ENCODE measurements at places on chromosomes 5 and 9. TPM values are rescaled to one million over a fixed set of nuclear protein-coding genes. Genes with fewer than 3 reads are reported as not detected.
A peak's percentile ranks its signal among the peaks of the same experiment; 100 is the strongest.

DNA sequence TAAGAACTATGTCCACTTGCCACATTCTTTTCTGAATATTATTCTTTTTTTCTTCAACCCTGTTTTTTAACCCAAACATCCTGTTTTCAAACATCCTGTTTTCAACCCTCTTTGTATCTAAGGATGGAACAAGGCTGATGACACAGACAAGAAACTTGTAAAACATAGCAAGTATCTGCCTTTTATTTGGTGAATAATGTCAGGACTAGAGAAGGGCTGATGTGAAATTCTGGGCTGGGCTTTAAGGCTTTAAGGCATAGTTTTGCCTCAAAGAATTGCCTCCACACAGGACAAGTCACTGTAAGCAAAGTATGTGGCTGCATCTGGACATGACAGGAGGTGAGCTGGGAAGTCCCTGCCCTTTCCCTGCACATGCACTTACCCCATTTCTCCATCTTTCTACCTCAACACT is 42.5 kb upstream of the RIC1 start:
- H3K4me1 ChIP-seq: peaks cover 31% of the 10 kb centered on the region
- H3K4me3 ChIP-seq: no peak overlapping the region
- no peak overlapping the region for H3K27ac ChIP-seq
- no peak for DNase-seq

DNA sequence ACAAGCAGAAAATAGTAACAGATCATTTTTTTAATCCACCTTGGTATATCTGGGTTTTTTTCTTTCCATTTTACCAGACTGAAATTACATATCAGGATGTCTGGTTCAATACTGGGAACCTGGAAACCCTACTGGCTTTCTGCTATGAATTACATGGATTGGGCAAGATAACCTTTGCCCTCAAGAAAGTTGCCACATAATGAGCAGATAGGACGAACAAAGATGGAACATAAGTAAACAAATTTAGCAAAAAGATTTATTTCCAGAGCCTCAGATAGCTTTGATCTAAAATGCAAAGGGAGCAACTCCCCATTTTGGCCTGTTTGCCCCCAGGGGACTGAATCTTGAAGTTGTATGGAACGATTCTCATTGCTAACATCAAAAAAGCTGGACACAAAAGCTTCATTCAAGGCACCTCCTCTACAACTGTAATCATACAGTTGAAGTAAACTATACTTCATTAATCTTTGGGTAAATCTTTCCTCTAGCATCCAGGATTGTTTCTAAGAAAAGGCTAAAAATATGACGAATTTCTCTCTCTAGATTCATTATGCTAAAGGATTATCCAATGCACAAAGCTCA is 131.6 kb upstream of the PTGER4 start:
- H3K4me1 ChIP-seq: no peaks in the 10 kb centered on the region
- no peak overlapping the region for H3K4me3 ChIP-seq
- no peak overlapping the region for H3K27ac ChIP-seq

ANKRD31 gene
- total RNA-seq: 0.66 TPM

DNA sequence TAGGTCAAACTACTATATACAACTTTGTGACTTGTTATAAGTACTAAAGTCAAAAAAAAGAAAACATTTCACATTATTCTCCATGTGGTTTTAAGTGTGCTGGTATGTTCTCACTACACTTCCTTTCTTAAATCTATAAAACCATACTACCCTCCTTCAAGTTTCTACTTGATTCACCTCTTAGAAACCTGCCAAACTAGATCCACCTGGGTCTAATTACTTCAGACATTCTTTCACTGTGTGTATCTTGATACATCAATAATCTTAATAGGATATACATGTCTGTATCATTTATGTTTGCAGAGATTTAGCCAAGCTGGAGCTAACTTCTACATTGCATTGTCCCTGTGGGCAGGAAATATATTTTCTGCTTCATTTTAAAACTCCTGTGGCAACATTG is 1012.6 kb downstream of the EFNA5 start:
- no peak for DNase-seq
- no peak overlapping the region for H3K4me3 ChIP-seq
- H3K4me1 ChIP-seq: no peaks in the 10 kb centered on the region

DNA sequence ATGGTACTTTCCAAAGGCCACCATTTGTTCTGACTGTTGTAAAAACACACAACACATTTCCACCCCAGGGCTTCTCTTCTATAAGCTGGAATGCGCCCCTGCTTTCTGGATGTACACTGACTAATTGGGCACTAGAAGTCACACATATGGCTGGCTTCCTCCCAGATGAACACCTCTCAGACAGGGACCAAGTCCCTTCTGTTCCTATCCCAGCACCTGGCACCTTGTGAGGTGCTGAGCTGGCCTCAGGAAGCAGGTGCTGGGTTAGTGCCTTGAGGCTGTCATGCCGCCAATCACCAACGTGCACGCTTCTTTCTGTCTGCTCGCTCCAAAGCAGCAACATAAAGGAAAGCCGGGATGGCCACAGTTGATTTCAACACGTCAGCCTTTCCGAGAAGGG is 93.2 kb downstream of the FSTL4 start:
- H3K27ac ChIP-seq: no peak overlapping the region
- no peak overlapping the region for H3K4me3 ChIP-seq
- no peaks in the 10 kb centered on the region for H3K4me1 ChIP-seq
- no peaks in the 10 kb centered on the region for H3K36me3 ChIP-seq

GRCh38 chr9:32832346-32832745 is 49.0 kb downstream of the TMEM215 start:
- DNase-seq: no peak
- no peak overlapping the region for H3K4me3 ChIP-seq
- H3K27me3 ChIP-seq: no peaks in the 10 kb centered on the region
- H3K4me1 ChIP-seq: no peaks in the 10 kb centered on the region
- H3K27ac ChIP-seq: no peak overlapping the region

DNA sequence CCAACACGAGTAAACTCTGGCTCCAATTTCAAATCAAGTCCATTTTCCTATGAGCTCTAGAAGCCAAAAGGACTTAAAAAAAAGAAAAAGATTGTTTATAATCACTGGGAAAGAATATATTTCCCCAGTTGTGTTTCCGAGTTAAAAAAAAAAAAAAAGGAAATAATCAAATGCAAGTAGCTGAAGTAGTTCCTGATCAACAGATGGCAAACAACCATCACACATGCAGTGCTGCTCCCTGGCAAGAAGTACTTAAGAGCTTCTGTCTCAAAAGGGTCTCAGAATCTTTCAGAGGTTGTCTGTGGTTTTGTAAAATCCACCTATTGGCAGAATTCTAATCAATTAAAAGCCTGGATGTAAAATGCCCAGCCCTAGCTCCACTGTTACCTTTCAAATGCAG is 387.9 kb downstream of the RAB3C start:
- no peak overlapping the region for H3K27ac ChIP-seq
- H3K36me3 ChIP-seq: peaks cover 17% of the 10 kb centered on the region
- no peak overlapping the region for H3K4me3 ChIP-seq
- no peaks in the 10 kb centered on the region for H3K4me1 ChIP-seq
- no peaks in the 10 kb centered on the region for H3K27me3 ChIP-seq

DNA sequence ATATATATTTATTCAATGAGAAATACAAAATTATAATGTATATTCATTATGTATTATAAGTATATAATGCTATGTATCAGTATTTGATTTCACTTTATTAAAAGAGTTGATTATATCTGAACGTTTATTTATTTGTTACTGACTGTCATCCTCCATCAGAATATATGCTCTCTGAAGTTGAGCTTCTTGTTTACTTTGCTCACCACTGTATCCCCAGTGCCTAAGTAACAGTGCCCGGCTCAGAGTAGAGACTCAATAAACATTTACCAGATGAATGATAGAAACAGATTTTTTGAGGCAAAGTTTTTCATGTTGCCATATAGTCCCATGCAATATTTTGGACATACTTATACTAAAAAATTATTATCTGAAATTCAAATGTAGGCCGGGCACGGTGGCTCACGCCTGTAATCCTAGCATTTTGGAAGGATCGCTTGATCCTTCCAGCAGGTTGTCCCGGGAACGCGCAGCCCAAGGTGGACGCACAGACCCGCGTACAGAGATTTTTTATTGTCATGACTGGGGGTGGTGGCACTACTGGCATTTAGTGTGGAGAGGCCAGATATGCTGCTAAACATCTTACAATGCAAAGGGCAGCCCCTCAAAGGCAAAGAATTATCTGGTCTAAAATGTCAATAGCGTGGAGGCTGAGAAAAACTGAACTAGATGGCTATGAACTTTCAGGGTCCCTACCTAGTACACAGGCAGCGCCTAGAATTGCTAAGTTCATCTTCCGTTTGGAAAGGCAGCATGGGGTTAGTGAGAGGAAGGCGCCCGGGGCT is 761 bp upstream of the DNAJC25 start:
- peaks cover 20% of the 10 kb centered on the region for H3K4me1 ChIP-seq
- H3K27ac ChIP-seq: peak overlapping the region; percentile 71
- DNase-seq: no peak

IL31RA gene
- not detected for total RNA-seq

DNA sequence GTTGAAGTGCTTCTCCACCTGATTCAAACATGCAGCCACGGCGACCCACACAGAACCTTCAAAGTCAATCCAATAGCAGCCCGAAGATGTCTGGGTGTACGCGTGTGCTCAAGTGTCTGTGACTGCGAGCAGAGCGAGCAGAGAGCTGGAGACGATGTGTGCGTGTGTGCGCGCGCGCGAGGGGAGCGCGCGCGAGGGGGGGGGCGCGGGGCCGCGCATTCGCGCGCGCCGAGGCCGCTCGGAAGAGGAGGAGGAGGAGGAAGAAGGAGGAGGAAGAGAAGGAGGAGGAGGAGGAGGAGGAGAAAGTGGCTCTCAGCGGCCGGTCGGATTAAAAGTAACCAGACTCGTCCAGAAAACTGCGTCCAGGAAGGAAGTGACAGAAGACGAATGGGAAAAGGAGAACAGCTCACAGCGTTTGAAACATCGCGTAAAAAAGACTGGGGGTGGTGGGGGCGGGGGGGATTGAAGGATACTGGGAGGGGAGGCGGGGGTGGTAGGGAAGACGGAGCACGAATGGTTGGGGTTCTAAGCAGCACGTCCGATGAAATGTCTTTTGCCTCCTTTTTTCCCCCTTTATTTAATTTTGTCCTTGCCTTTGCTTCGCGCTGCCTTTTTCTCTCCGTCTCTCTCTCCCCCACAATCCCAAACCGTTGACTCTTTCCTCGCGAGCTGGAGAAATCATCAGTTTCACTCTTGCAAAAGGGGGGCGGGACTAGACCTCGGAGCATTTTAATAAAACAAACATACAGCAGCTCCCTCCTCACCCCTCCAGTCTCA is at the start of gene MEF2C:
TSS of gene MEF2C (minus strand) at position 126 of the 777 bp plus-strand sequence. CDS start 59,396 bp downstream, outside the sequence.
- H3K27me3 ChIP-seq: no peaks in the 10 kb centered on the region
- H3K4me3 ChIP-seq: peak within 1 kb of the TSS; percentile 23
- H3K27ac ChIP-seq: peak within 1 kb of the TSS; percentile 57
- H3K4me1 ChIP-seq: no peaks in the 10 kb centered on the region
- DNase-seq: no peak
- no peaks in the 10 kb centered on the region for H3K36me3 ChIP-seq

GRCh38 chr9:99919930-99920329 is 13.5 kb downstream of the STX17 start:
- H3K27me3 ChIP-seq: no peaks in the 10 kb centered on the region
- DNase-seq: no peak
- H3K4me1 ChIP-seq: peaks cover 5% of the 10 kb centered on the region
- H3K4me3 ChIP-seq: no peak overlapping the region
- H3K27ac ChIP-seq: no peak overlapping the region
- peaks cover 15% of the 10 kb centered on the region for H3K36me3 ChIP-seq

APC gene
- total RNA-seq: 24.0 TPM

- no peak for DNase-seq
- H3K4me1 ChIP-seq: peaks cover 48% of the 10 kb centered on the region
- no peaks in the 10 kb centered on the region for H3K27me3 ChIP-seq
- H3K4me3 ChIP-seq: peak overlapping the region; percentile 84
- no peaks in the 10 kb centered on the region for H3K36me3 ChIP-seq
- H3K27ac ChIP-seq: peak overlapping the region; percentile 93
Observed at GRCh38 chr5:140109018-140109758, 4.7 kb upstream of the PURA start.

DNA sequence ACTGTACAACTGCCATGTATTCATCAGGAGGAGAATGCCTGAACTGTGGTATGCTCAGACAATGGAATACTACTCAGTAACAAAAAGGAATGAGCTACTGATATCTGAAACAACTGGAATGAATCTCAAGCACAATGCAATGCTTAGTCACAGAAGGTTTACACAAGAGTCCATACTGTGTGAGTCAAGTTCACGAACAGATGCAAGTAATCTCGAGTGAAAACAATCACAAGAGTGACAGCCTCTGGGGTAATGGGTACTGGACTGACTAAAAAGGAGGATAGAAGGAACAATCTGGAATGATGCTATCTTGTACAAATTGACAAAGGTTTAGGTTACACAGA is 19.5 kb upstream of the GOLGA1 start:
- H3K27me3 ChIP-seq: no peaks in the 10 kb centered on the region
- H3K4me3 ChIP-seq: no peak overlapping the region
- H3K27ac ChIP-seq: no peak overlapping the region
- no peaks in the 10 kb centered on the region for H3K36me3 ChIP-seq
- peaks cover 18% of the 10 kb centered on the region for H3K4me1 ChIP-seq

CEL gene
- 1.1 TPM for total RNA-seq

MARCOL gene
- not detected for total RNA-seq

FCN1 gene
- total RNA-seq: 2.3 TPM

- peaks cover 18% of the 10 kb centered on the region for H3K4me1 ChIP-seq
- no peaks in the 10 kb centered on the region for H3K36me3 ChIP-seq
- peak overlapping the region; percentile 42 for H3K4me3 ChIP-seq
- peaks cover 37% of the 10 kb centered on the region for H3K27me3 ChIP-seq
Observed at GRCh38 chr9:127397646-127398274, 791 bp downstream of the SLC2A8 start.

- H3K27ac ChIP-seq: no peak overlapping the region
- no peak for DNase-seq
- H3K4me1 ChIP-seq: no peaks in the 10 kb centered on the region
- no peak overlapping the region for H3K4me3 ChIP-seq
- no peaks in the 10 kb centered on the region for H3K36me3 ChIP-seq
Observed at GRCh38 chr9:18447131-18447530, 26.8 kb upstream of the ADAMTSL1 start.
